ENCODE measurements at places on chromosomes 13 and 19. TPM values are rescaled to one million over a fixed set of nuclear protein-coding genes. Genes with fewer than 3 reads are reported as not detected.

The IGFL3 gene
- not detected for polyA plus RNA-seq

The ZNF749 gene
- polyA plus RNA-seq = 6.6 TPM

The CEACAM3 gene
- polyA plus RNA-seq = not detected

GRCh38 chr13:24925318-24926231 is 161.6 kb downstream of the RNF17 start:
- no peak for DNase-seq

All from hindlimb muscle (tissue), 1 donor.